ENCODE measurements at places on chromosomes 2 and 18.

DNA sequence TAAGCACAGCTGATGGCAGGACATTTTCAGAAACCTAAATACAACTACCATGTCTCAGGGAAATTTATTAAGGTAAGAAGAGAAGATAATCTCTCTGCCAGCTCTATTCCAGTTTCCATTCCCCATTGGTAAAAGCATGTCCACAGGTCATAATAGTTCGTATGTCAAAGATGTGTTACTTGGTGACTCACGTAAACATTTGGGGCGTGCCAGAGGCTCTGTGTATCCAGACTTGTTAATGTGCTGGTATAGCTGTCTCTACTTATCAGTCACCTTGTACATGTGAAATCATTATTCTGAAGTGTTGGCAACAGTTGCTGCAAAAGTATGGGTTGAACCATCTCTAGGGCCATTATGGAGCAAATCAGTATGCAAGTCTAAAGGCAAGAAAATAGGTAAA, 1345.1 kb downstream of the SUCLG1 start:
- DNase-seq, result no peak

DNA sequence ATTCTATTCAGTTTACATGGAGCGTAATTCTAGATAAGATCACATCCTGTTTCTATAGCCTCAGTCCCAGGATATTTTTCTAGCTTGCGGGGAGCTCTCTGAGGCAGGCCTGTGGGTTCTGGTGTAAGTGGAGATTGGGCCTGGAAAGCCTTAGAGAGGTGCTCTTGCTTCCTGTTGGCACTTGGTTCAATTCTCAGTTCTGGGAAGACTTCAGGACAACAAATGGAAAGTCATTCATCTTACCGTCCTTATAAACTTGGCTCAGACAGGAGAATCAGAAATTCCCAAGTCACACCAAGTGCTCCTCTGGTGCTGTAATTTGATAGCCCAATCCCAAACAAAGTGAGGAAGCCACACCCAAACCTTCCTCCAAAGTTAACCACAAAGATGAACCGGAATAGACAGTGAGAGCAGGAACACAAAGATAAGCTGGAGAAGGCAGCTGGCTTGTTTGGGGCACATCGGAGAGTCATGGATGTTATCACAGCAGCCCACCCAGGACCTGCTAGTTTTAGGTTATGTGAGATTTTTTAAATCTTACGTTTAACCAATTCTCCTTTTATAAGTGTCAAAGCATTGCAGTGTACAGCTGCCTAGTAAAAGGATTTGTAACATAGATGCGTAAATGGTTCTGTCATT, 144.3 kb upstream of the MAP3K20 start:
- DNase-seq, result no peak

GRCh38 chr2:72689579-72690195, 136.1 kb downstream of the EXOC6B start:
- DNase-seq, result no peak

- no peak for DNase-seq
Measured at GRCh38 chr18:47898055-47898454, 32.4 kb downstream of the SMAD2 start.

DNA sequence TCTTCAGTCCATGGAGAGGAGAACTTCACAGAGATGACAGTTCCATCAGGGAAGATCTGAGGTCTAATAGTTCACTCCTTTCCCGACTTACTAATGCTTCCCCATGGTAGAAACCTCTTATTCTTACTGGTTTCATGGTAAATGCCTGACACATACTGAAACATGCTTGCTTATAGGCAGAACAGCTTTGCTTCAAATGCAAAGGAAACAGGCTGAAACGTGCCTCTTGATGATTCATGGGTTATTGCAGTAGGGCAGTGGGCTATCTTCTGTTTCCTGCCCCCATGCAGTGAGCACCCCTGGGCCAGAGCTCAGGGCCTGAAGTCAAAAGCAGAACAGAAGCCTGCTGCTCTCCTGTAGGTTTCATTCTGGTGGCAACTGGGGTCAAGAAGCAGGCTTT, 223.5 kb downstream of the RDH14 start:
- no peak for DNase-seq

- no peak for DNase-seq
Measured at GRCh38 chr2:23200068-23200786, 184.8 kb upstream of the KLHL29 start.

DNA sequence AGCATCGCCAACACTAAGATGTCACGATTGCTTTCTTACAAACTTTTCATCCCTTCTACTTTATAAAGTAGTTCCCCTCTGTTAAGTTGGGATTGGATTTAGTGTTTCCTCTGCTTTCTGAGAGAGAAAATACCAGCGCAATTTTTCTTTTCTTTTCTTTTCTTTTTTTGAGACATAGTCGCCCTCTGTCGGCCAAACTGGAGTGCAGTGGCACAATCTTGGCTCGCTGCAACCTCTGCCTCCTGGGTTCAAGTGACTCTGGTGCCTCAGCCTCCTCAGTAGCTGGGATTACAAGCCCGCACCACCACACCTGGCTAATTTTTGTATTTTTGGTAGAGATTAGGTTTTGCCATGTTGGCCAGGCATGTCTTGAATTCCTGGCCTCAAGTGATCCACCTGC, 9.0 kb downstream of the RELCH start:
- DNase-seq, result no peak

GRCh38 chr18:74768096-74768495, 170.4 kb downstream of the ZNF407 start:
- DNase-seq, result no peak

DNA sequence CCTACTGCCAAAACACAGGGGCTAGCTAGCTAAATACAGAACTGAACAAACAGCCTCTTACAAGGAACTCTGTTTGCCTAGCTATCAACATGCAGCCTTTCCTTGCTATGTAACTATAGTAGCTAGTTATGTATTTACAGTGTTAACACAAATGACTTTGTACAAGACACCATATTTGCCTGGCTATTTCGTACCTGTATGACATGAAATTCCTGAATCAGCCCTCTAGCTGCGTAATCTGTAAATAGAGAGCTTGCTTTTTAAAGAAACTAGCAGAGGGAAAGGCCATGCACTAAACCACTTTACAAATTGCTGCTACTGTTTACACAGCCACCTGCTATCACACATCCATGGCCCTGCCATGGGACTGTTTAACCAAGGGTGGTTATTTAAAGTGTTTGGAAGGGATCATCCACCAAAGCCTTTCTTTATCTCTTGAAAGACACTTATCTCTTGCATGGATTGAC, 248.7 kb downstream of the TFCP2L1 start:
- DNase-seq, result no peak

GRCh38 chr2:121363632-121364420, 78.8 kb upstream of the TFCP2L1 start:
- DNase-seq, result no peak

DNA sequence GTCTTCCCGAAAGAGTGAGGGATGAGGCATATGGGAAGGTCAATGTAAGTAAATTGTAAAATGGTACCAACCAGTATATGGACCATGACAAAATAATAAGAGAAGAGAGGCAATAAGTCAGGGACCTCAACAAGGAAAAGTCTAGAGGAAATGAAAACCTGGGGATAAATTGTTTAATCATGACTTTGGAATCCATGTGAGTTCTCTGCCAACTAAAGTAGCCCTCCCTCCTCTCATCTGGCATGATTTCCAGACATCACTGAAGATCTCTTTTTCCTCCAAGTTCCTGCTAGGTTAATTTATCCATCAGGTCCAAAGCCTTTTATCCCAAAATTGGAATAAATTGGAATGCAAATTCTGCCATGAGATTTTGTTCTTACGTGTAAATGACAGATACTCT, 417.9 kb downstream of the NRXN1 start:
- DNase-seq, result no peak

GRCh38 chr18:62348474-62348873, 23.4 kb downstream of the TNFRSF11A start:
- DNase-seq, result no peak

DNA sequence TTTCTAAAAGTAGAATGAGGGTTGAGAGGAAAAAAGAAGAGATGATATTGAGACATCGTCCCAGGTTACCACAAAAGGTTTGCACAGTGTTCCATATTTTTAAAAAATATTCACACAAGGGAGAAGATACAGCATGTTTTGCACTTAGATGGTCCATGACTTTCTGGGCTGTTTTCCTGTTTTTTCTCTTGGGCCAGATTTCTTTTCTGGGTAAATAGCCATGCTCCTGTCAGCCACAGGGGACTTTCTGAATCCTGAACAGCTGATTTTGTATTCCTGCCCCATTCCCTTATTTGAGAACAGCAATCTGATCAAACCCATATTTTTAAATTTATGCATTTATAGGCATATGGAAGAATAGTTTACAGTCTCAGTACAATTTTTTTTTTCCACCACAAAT, 185.9 kb upstream of the NRP2 start:
- no peak for DNase-seq
